ENCODE measurements at places on chromosomes 4 and X.
A peak's percentile ranks its signal among the peaks of the same experiment; 100 is the strongest.

DNA sequence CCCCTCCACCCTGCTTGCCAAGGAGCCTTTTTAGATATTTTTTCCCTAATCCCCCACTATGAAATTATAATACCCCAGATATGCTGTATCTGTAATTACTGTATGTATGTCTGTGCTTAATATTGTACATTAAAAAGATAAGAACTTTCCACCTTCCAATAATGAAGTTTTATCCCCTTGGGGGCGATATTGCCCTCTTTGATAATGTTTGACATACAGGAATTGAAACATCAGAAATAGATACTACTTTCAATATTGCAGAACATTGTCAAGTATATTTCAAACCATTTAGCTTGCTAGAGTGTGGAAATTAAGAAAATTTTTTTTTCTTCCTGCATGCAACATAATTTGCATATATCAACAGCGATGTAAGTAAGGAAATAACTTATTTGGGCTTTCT, 58.9 kb downstream of the NAF1 start:
- peak; percentile 5 for DNase-seq

- DNase-seq, result no peak
Measured at GRCh38 chr4:176259330-176260090, 9.5 kb downstream of the ASB5 start.

DNA sequence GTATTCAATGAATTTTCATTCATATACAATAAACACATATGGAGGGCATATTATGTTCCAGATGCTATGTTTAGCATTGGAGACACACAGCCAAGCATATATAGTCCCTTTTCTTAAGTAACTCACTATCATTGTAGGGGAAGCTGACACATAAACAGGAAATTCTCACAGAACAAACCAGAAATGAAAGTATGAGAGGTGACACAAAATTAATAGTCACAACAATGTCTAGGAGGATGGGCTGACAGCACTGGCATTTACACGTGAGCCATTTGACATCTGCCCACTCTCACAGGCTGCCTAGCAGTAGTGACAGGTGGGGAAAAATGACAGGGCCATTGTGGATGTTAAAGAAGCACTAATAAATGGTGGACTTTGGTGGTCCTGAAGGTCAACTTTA, 2.6 kb upstream of the CNOT6L start:
- peak; percentile 54 for DNase-seq

- no peak for DNase-seq
Measured at GRCh38 chr4:24736066-24736465, 59.3 kb upstream of the SOD3 start.

GRCh38 chrX:69535661-69536060, 31.5 kb downstream of the NALF2 start:
- DNase-seq, result no peak

GRCh38 chr4:173420324-173420752, 21.4 kb upstream of the SCRG1 start:
- DNase-seq, result no peak

DNA sequence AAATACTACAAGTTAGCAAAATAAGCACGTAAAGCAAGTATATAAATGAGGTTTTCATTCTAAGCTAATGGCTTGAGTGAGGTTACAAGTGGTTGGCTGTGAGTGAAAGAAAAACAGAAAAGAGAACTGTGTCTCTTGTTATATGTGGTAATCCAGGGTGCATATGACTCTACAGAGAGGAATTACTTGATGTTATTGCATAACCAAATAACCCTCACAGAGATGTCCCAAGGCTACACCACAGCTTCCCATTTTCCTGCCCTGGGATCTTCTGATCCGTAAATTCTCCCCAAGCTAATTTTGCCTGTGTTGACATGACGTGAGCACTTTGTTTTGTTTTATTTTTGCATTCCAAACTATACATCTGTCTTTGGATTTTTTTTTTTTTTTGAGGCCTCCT, 470.0 kb upstream of the INTU start:
- no peak for DNase-seq

DNA sequence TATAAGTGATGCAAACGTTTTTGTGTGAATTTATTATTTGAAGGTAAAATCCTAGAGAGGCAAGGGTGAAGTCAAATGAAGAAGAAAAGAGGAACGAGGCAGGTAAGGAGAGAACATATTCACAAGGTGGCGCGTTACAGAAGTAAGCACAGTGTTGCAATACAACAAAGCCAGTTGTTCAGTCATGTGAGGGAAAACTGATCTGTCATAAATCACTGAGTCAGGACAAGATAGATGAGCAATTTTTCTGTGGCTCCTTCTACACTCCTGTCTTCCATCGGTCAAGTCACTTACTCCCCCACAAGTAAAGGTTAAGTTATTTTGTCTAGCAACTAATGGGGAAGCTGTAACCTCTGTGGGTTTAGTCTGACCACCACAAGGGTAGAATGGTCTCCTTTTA, 203.0 kb upstream of the GK2 start:
- no peak for DNase-seq

- DNase-seq, result no peak
Measured at GRCh38 chr4:8838961-8839431, 32.6 kb downstream of the HMX1 start.

DNA sequence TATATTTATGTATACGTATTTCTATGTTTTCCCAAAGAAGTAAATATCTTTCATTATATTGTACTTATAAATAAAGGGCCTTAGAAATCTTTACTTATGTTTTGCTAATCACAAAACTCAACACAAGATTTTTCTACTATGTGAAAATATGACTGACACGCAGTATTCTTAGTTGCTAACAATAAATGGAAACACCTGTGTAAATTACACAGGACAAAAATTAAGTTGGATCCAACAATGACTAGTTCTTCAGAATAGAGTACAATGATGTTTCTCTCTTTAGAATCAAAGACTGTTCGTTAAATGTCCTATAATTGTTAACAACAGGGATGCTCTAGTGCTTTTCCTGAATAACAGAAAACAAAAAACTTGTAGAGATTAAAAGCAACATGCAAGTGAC, 96.1 kb downstream of the PPP3CA start:
- DNase-seq, result no peak

GRCh38 chrX:72052415-72053090, 79.2 kb downstream of the RTL5 start:
- DNase-seq, result no peak

DNA sequence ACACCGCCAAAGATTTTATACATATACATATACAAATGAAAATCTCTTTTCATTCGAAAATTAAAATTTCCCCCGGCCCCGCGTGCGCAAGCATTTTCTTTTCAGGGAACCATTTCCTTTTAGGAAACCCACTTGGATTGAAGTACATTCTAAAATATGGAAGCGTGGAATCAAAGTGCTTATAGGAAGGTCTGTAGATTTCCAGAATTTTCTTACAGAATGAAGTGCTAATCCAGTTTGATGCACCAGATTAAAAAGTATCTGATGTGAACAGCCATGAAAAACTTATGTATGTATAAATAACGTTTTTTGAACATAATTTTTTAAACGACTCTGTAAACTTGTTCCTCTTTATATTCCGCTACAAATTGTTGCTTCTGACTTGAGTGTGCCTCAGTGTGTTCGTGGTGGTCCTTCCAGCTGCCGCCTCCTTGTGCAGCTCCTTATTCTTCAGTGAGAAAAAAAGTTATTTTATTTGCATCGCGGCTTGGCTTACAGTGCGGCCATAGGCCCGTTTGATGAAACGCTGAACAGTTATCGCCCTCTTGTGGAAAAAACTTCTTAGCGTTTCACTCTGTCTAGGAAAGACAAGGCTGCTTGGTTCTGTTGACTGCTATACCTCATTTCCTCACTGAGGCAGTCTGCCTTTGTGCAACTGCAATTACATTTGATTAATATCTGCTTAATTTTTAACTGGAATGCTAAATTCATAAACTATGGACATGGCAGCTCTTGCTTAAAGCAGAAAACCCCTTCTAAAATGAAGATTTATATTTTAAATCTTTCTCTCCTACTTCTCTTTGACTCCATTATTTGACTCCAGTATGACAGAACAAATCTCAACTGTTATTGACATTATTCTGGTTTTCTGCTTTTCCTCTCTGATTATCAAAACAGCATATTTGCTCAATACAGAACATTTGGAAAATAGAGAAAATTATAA, 4.7 kb upstream of the NKX6-1 start:
- no peak for DNase-seq

DNA sequence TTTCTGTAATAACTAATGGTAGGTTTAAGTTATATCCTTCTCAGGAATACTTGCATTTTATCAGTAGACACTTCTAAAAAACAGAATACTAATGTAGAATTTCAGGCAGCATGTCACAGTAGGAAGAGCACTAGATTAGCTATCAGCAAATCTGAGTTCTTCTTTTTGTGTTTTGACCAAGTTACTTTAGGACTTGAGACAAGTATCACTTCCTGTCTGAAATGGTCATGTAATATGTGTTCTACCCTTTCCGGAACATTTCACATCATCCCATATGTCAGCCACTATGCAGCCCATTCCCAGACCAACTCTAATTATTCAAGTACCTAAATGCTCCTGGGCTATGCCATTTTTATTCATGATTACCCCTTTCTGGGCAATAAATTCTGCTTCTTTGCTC, 401.8 kb upstream of the RPS6KA3 start:
- no peak for DNase-seq

DNA sequence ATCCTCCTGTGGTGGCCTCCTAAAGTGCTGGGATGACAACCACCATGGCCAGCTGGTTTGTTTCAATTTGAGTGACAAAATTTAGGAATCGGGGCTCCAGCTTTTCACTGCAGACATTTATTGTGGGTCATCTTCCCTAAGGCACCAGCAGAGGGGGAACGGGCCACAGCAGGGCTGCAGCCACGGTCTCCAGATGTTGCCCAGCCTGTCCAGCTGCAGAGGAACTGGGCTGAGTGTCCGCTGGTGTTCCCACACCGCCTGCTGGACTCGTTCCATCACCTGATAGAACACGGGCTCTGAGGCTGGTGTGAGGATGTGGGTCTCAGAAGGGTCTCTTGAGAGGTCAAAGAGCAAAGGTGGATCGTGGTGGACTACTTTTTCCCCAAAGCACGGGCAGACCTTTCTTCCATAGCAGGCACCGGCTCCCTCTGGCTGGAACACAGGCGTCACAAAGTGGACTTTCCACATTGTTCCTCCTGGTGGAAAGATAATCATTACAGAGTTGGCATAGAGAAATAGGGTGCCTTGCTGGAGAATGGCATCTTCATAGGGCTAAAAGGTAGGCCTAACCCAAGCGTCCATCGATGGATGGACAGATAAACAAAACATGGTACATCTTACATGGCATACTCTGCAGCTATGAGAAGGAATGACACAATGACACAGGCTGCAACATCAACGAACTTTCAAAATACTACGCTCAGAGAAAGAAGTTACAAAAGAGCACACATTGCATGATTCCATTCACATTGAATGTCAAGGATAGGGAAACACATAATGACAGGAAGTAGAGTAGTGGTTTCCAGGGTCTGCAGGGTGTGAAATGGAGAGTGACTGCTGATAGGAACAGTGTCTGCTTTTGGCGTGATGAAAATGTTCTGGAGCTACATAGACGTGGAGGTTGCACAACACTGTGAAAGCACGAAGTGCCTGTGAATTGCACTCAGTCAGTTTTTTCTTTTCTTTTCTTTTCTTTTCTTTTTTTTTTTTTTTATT, 5.9 kb upstream of the ARSD start:
- DNase-seq, result no peak

DNA sequence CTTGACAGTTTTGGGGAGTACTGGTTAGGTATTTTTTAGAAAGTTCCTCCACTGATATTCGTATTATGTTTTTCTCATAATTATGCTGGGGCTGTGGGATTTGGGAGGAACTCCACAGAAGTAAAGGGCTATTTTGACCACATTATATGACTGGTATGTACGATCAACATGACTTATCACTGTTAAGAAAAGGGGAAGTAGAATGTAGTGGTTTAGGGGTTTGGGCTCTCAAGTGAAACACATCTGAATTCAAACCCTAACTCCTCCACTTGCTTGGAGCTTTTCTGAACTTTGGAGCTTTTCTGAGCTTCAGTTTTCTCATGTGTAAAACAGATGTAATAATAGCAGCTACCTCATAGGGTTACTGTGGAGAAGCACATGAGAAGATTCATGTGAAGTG, 96.4 kb upstream of the C1GALT1C1 start:
- no peak for DNase-seq

DNA sequence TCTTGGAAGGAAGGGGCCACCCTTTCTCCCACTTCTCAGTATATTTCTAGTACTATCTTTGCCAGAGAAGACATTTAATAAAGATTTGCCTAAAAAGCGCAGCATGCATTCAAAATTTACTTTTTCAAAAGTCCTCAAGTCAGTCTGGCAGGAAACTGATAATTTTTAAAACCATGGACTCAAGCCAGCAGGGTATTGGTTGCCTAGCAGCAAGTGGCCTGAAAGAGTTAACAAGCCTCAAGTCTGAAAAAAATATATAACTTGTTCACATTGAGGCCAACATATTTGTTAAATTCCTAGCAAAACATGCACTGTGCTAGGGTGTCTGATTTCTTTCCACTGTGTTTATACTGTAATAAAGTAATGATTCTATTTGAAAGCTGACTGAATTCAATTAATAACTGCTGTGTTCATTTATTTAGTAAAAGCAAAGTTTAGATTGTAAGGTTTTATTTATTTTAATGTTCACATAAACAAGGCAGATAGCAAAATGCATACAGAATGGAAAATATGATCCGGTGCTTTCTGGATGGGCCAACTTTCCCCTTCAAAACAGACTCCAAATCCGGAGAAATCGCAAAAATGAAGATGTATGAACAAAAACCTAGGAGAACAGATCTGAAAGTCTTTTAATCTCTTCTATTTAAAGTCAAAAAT, 218.5 kb upstream of the FGF13 start:
- no peak for DNase-seq
